ENCODE measurements at places on chromosomes 2 and 18. TPM values are rescaled to one million over a fixed set of nuclear protein-coding genes. Genes with fewer than 3 reads are reported as not detected.
A peak's percentile ranks its signal among the peaks of the same experiment; 100 is the strongest.

LHCGR gene
- total RNA-seq = not detected

SPTBN1 gene
- 267 TPM for total RNA-seq

MBD5 gene
- total RNA-seq = 173 TPM

DNA sequence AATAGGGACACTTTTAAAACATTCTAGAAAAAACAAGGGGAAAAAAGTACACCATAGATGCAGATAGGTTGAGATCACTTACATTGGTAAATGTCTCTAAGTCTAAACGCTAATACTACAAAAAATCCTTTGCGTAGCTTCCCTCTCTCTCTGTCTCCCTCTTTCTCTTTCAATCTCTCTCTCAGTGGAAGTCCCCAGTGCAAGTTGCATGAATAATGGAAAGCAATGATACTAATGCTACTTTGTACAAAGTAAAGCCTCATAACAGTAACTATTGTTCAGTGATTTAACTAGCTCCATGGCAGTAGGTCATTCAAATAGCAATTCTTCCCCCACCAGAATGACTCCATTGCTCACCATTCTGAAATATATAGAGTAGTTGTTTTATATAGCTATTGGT is 12.8 kb downstream of the MEIS1 start:
- DNase-seq = no peak

- DNase-seq = no peak
Measured at GRCh38 chr2:238854699-238855229, 6.9 kb downstream of the TWIST2 start.

- no peak for DNase-seq
Measured at GRCh38 chr2:235142601-235143000, 190.8 kb downstream of the SH3BP4 start.

DNA sequence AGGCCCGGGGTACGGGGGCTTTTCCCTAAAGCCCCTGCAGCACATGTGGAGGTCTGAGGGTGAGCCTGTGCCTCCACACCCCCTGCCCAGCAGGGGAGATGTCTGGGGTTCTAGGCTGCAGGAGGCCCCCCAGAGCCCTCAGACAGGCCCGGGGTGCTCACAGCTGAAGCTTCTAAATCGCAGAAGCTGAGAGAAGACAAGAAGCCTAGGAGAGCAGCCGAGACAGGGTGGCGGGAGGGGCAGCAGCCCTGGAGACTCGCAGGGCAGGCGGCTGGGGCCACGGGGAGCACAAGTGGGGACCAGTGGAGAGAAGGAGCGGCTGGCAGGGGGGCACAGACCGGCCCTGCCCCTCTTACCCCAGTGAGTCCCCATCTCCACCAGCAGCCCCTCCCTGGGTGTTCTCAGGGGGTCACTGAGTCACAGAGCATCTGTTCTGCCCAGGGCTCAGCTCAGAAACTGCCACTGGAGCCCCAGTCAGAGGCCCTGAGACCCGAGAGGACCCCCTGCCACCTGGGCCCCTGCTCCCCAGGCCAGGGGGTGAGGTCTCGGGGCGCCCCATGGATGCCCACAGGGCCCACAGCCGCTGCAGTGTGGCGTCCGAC is 26.1 kb downstream of the GPC1 start:
- DNase-seq = no peak

DNA sequence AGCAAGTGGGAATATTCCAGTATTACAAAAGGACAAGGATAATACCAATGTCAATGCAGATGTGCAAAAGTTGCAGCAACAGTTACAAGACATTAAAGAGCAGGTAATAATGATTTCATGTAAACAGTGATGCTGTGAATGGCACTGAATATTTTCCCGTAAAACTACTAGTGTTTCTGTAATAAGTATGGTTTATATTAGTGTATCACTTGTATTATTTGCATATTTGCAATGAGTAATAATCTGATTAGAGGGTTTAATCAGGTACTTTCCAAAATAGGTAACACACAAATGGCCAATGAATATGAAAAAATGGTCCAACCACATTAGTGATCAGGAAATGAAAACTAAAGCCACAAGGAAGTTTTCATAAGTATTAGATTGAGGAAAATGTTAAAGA is 118.0 kb downstream of the MIB1 start:
- DNase-seq = no peak

- DNase-seq = no peak
Measured at GRCh38 chr2:44933434-44933951, 8.0 kb upstream of the SIX3 start.

- no peak for DNase-seq
Measured at GRCh38 chr2:19021721-19022120, 336.7 kb downstream of the OSR1 start.

- DNase-seq = peak; percentile 36
Measured at GRCh38 chr18:62420513-62421209, 95.6 kb downstream of the TNFRSF11A start.

DNA sequence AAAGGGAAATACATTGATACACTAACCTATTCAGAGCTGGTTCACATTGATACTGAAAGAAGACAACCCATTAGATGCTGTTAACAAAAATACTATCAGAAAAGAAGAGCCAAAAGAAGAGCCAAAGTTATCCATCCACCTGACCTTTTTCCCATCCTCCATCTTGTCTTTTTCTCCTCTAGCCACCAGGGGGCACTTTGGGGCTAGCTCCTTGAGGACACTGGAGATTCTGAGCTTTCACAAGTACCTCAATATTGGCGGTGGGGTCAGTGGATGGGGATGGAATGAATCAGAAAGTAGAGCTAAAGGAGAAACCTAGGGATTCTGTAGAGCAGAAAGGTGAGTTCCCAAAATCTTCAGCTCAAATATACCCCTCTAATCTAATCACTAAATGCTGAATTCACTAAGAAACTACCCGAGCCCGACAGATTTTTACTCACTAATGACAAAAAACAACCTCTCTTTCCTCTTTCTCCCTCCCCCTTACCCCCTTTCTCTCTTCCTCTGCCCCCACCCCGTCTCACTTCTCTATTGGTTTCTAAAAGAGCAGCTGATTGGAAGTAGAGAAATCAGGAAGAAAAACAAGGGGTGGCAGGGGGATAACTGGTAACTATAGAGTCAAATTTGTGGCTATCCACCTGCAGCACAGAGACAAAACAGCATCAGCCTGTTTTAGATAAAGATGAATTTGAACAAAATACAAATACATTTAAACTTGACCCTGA is 203.3 kb downstream of the TCF4 start:
- no peak for DNase-seq

GRCh38 chr2:218033590-218034496 is 31.0 kb upstream of the TNS1 start:
- peak; percentile 52 for DNase-seq

- DNase-seq = no peak
Measured at GRCh38 chr2:132733094-132733493, 63.1 kb upstream of the LYPD1 start.

Data from stomach (tissue), 19 donors.